ENCODE measurements at places on chromosomes 3 and 15. TPM values are rescaled to one million over a fixed set of nuclear protein-coding genes. Genes with fewer than 3 reads are reported as not detected.
A peak's percentile ranks its signal among the peaks of the same experiment; 100 is the strongest.

- peaks cover 7% of the 10 kb centered on the region for H3K36me3 ChIP-seq
- no peaks in the 10 kb centered on the region for H3K4me1 ChIP-seq
- H3K4me3 ChIP-seq: no peak overlapping the region
- DNase-seq: no peak
Measured at GRCh38 chr15:36898536-36899126, 201.7 kb downstream of the MEIS2 start.

- H3K4me1 ChIP-seq: peaks cover 3% of the 10 kb centered on the region
- no peak overlapping the region for H3K4me3 ChIP-seq
- no peaks in the 10 kb centered on the region for H3K36me3 ChIP-seq
- no peaks in the 10 kb centered on the region for H3K27me3 ChIP-seq
Measured at GRCh38 chr3:140166861-140167599, 232.0 kb downstream of the CLSTN2 start.

GRCh38 chr15:62711691-62712454 lies 330.7 kb upstream of the TPM1 start:
- H3K4me1 ChIP-seq: no peaks in the 10 kb centered on the region
- H3K36me3 ChIP-seq: peaks cover 6% of the 10 kb centered on the region
- H3K27ac ChIP-seq: no peak overlapping the region
- no peak overlapping the region for H3K4me3 ChIP-seq
- DNase-seq: no peak
- no peaks in the 10 kb centered on the region for H3K27me3 ChIP-seq

- no peaks in the 10 kb centered on the region for H3K27me3 ChIP-seq
- DNase-seq: no peak
- H3K27ac ChIP-seq: no peak overlapping the region
Measured at GRCh38 chr3:46184469-46184868, 23.6 kb downstream of the CCR1 start.

DNA sequence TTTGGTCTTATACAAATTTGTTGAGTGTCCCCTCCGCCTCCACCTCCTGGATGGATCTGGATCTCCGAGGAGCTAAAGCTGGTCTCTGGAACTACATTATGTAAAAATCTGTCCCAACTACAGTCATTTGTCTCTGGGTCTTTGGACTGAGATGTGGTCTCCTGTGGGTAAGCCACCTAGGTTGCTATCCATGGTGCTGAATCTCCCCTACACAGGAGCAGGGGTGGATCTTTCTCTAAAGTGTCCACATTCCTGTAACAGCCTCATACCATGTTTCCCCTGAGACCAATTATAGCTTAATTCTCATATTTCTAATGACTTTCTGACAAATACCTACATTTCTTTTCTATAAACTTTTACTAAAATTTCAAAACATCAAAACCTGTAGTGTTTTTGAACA lies 625.8 kb downstream of the TAFA4 start:
- DNase-seq: no peak
- no peak overlapping the region for H3K4me3 ChIP-seq
- H3K27ac ChIP-seq: no peak overlapping the region

- H3K36me3 ChIP-seq: no peaks in the 10 kb centered on the region
- no peaks in the 10 kb centered on the region for H3K27me3 ChIP-seq
- no peak overlapping the region for H3K4me3 ChIP-seq
- no peaks in the 10 kb centered on the region for H3K4me1 ChIP-seq
- no peak for DNase-seq
Measured at GRCh38 chr15:92000709-92001108, 147.2 kb downstream of the SLCO3A1 start.

The LIPH gene
- total RNA-seq: 0.62 TPM

GRCh38 chr3:195133013-195133412 lies 137.9 kb downstream of the XXYLT1 start:
- H3K36me3 ChIP-seq: no peaks in the 10 kb centered on the region
- no peak for DNase-seq
- no peaks in the 10 kb centered on the region for H3K4me1 ChIP-seq
- no peaks in the 10 kb centered on the region for H3K27me3 ChIP-seq

GRCh38 chr3:123202451-123202850 lies 708 bp downstream of the SEC22A start:
- H3K4me1 ChIP-seq: no peaks in the 10 kb centered on the region
- H3K36me3 ChIP-seq: no peaks in the 10 kb centered on the region
- peak overlapping the region; percentile 28 for H3K4me3 ChIP-seq
- DNase-seq: no peak

GRCh38 chr15:78879517-78880241 lies 7.0 kb downstream of the MORF4L1 start:
- H3K36me3 ChIP-seq: no peaks in the 10 kb centered on the region
- no peak for DNase-seq
- no peak overlapping the region for H3K27ac ChIP-seq

DNA sequence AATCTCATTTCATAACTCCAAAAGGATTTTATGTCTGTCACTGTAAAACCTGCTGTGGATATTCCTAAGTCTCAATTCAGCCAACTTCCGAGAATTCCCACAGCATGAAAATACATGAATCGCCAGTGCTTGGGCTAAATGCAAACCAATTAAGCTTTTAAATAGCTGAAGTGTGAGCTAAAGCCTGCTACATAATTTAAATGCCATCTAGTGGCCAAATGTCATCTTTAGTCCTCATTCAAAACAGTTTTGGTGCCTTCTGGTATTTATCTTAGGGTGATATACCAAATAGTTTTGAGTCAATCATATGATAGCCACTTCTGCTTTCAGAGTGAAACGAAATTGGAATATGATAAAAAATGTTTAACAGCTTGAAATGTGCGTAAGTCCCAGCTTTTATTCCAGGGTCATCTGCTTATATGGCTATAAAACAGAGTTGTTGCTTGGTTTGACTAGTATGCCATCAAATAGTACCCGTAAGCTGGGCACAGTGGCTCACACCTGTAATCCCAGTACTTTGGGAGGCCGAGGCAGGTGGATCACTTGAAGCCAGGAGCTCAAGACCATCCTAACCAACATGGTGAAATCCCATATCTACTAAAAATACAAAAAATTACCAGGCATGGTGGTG lies 41.8 kb upstream of the CCNL1 start:
- H3K36me3 ChIP-seq: no peaks in the 10 kb centered on the region
- no peak overlapping the region for H3K4me3 ChIP-seq
- H3K4me1 ChIP-seq: no peaks in the 10 kb centered on the region
- no peak overlapping the region for H3K27ac ChIP-seq

DNA sequence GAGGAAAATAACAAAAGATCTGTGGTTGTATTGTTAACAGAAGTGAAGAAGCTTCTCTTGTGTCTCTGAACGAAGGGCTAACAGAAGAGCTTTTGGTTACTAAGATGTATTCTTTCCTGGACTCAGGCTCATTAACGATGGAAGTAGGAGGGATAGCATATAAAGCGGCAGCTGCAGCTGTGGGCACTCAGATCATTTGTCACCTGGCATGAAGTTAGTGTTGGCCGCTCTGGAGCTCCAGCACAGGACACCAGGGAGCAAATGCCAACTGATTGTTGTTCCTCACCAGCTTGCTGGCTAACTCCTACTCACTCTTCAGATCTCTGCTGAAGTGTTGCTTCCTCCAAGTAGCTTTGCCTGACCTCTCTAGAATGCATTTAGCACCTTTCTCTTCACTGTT lies 15.5 kb upstream of the SLITRK3 start:
- H3K36me3 ChIP-seq: no peaks in the 10 kb centered on the region
- no peak overlapping the region for H3K4me3 ChIP-seq
- no peaks in the 10 kb centered on the region for H3K27me3 ChIP-seq
- no peaks in the 10 kb centered on the region for H3K4me1 ChIP-seq
- H3K27ac ChIP-seq: no peak overlapping the region

DNA sequence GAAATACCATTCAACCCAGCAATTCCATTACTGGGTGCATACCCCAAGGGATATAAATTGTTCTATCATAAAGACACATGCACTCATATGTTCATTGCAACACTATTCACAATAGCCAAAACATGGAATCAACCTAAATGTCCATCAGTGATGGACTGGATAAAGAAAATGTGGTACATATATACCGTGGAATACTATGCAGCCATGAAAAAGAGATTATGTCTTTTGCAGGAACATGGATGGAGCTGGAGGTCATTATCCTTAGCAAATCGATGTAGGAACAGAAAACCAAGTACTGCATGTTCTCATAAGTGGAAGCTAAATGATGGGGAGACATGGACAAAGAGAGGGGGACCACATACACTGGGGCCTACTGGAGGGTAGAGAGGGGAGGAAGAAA lies 5.5 kb upstream of the MYRIP start:
- no peak for DNase-seq
- no peaks in the 10 kb centered on the region for H3K36me3 ChIP-seq
- H3K4me3 ChIP-seq: no peak overlapping the region
- no peak overlapping the region for H3K27ac ChIP-seq

- H3K36me3 ChIP-seq: no peaks in the 10 kb centered on the region
- H3K4me3 ChIP-seq: no peak overlapping the region
- no peak overlapping the region for H3K27ac ChIP-seq
Measured at GRCh38 chr3:119620899-119621298, 23.2 kb downstream of the PLA1A start.

GRCh38 chr15:101394654-101395053 lies 94.9 kb downstream of the PCSK6 start:
- H3K4me1 ChIP-seq: no peaks in the 10 kb centered on the region
- no peak overlapping the region for H3K27ac ChIP-seq
- no peaks in the 10 kb centered on the region for H3K36me3 ChIP-seq
- no peak for DNase-seq
- no peaks in the 10 kb centered on the region for H3K27me3 ChIP-seq

DNA sequence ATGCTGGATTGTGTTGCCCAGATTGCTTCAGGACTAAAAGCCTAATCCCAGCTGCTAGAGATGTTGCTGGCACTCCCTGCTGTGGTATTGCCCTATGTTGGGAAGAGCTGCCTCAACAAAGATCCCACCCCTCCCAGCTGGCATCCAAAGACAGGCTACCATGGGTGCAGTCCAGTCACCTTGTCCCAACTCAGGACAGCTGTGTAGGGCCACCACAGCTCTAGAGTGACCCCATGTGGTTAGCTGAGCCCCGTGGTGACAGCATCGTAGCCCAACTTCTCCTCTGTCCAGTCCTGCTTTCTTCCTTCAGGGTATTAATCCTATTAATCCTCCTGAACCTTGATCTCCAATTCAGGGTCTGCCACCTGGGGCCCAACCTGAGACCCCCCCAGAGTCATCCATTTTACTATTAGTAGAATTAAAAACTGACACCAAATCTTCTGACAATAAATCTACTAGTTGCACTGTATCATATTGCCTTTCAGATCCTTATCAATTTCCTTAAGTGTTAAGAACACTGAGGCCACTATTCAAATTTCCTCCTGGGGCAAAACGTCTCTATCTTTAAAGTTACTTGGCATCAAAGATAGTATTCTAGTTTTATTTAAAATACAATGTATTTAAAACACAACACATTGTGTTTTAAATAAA lies 83.5 kb downstream of the AQP9 start:
- no peaks in the 10 kb centered on the region for H3K4me1 ChIP-seq
- H3K4me3 ChIP-seq: no peak overlapping the region
- DNase-seq: no peak

DNA sequence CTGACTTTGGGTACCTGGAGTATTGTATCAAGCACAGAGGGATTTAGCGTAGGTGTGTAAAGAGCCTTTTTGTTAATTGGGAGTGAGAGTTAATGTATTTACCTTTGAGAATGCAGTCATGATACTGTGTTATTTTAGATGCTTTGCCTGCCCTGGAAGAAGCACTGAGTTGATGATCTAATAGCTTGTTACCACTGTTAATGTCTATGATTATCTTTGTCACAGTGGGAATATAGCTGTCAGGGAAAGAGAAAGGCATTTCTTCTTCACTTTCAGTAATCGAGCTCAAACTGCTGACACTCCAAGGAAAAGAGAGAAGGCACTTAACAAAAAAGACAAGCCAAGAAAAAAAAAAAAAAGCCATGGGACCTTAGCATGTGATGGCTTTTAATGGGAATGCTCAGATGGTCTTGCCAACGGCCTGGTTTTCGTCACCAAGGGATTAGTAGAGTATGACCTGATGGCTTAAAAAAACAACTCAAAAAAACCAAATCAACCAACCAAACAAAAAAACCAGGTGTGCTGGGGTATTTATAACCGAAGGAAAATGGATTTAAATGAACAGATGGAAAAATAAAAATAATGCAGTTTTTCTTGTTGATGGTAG lies 387.4 kb downstream of the PTPRG start:
- peaks cover 14% of the 10 kb centered on the region for H3K4me1 ChIP-seq
- H3K4me3 ChIP-seq: no peak overlapping the region
- H3K36me3 ChIP-seq: no peaks in the 10 kb centered on the region
- DNase-seq: no peak
- H3K27me3 ChIP-seq: no peaks in the 10 kb centered on the region

The SLC27A2 gene
- total RNA-seq: 0.39 TPM

DNA sequence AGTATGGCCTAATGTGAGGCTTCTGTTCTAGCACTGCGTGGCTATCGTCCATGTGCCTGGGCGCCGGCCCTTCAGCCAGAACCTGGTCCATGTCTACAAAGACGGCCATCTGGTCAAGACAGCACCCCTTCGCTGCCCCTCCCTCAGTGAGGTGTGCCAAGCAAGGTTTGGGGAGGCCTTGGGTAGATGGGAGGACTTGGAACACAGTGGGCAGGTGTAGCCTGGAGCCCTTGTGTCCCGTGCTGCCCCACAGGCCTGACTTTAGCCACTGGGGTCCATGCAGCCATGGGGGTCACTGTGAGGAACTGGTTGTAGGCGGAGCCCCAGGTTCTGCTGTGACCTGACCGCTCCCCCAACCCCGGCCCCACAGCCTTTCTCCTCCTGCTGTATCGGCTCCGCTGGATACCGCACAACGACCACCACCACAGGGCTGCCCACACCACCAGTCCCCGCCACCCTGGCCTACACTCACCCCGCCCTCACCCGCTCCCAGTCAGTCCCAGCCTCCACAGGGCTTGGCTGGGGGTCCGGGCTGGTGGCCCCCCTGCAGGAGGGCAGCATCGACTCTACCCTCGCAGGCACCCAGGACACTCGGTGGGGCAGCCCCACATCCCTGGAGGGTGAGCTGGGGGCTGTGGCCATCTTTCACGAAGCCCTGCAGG lies 16.6 kb downstream of the NBEAL2 start:
- H3K36me3 ChIP-seq: no peaks in the 10 kb centered on the region
- peak; percentile 71 for DNase-seq
- no peak overlapping the region for H3K27ac ChIP-seq
- H3K4me1 ChIP-seq: no peaks in the 10 kb centered on the region
- H3K4me3 ChIP-seq: no peak overlapping the region

- H3K4me1 ChIP-seq: no peaks in the 10 kb centered on the region
- no peaks in the 10 kb centered on the region for H3K36me3 ChIP-seq
- H3K27ac ChIP-seq: no peak overlapping the region
- H3K4me3 ChIP-seq: no peak overlapping the region
Measured at GRCh38 chr3:130779486-130779885, 32.9 kb upstream of the PIK3R4 start.
